ENCODE measurements at places on chromosomes 2 and 18. TPM values are rescaled to one million over a fixed set of nuclear protein-coding genes. Genes with fewer than 3 reads are reported as not detected.

- DNase-seq = peak; percentile 51
Observed at GRCh38 chr2:232839411-232840079, 30.5 kb upstream of the SNORC start.

DNA sequence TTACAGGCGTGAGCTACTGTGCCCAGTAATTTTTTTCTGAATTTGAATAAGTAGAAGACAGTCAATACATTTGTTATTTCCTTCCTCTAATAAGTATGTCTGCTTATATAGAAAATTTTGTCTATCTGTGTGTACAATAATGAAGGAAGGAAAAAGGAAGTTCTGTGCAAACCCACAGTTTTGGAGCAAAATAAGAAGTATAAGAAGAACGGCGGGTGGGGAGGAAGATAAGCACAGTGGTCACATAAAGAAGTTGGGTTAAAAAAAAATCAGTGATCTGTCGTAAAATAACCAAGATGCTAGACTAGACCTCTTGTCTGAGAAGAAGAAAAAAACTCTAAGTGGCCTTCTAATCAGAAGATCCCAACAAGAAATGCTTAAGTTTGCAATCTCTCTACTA, 20.2 kb downstream of the MGAT4A start:
- DNase-seq = peak; percentile 78

- DNase-seq = no peak
Observed at GRCh38 chr18:56902653-56903052, 244.2 kb upstream of the BOD1L2 start.

GRCh38 chr18:37563931-37564392, 1.6 kb downstream of the CELF4 start:
- DNase-seq = no peak

Gene APCDD1
- total RNA-seq = 0.27 TPM

Measured in hematopoietic multipotent progenitor cell (in vitro differentiated cells).